ENCODE measurements at places on chromosomes 2 and 18.

DNA sequence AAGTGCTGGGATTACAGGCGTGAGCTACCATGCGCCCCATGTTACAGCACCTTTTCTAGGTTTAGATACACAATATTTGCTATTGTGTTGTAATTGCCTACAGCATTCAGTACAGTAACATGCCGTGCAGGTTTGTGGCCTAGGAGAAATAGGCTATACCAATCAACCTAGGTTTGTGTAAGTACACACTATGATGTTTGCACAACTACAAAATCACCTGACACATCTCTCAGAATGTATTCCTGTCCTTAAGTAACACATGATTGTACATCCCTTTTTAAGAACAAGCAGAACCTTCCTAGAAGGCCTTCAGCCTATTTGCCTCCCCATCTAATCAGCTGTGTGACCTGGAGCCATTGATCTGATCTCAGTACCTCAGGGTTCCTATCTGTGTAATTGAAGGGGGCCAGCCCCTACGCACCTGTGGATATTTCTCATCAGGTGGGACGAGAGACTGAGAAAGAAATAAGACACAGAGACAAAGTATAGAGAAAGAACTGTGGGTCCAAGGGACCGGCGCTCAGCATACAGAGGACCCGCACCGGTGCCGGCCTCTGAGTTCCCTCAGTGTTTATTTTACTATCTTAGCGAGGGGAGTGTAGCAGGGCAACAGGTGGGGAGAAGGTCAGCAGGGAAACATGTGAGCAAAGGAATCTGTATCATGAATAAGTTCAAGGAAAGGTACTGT, 18.7 kb upstream of the TMBIM1 start:
- no peak for DNase-seq

- DNase-seq, result no peak
Measured at GRCh38 chr2:26716769-26717168, 24.2 kb downstream of the KCNK3 start.

DNA sequence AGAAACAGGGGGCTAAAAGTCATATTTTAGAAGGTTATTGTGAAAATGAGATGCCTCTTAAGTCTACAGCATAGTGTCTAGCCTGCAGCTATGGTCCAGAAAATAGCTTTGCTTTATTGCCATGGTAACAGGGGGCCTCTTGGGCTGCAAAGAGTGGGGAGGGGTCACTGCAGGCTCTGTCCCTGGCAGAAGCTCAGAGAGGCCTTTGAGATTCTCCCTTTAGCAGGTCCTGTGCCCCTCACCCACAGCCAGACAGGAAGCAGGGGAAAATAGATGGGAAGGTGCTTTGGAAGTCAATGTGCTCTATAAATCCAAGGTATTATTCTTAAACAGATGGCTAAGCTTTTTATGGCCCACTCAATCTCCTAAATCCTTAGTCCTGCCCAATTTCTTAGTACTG, 1021.3 kb upstream of the GYPC start:
- no peak for DNase-seq

DNA sequence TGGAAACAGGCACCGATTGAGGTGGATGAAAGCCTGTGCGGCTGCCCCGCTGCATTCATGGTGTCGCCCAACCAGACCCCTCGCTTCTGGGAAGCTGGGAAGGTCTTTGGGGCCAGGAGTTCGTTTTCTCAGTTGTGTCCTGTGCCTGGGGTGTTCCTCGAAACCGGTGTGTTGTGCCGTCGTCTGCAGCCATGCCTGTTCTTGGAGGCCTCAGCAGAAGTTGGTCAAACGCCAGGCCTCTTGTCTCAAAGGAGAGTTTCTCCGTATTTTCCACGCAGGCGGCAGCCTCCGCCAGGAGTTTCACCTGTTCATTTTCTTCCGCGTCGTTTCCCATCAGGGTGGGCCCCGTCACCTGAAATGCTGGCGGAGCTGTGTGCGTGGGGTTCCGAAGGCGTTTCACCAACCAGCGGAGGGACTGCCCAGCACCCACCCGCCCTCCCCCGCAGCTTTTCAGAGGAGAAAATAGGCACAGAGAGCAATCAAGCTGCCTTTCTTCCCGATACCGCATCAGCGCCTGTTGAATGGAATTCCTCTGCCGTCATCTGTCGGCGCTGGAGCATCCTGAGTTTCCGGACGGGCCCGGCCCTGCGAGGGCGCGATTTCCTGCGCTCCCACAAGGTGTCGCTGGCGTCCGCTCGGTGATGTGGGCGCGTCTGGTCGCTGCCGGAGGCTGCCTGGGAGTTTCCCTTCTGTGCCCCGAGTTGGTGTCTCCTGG, 17.0 kb upstream of the NFATC1 start:
- DNase-seq, result no peak

- peak; percentile 22 for DNase-seq
Measured at GRCh38 chr2:102975996-102976975, 214.5 kb downstream of the TMEM182 start.

DNA sequence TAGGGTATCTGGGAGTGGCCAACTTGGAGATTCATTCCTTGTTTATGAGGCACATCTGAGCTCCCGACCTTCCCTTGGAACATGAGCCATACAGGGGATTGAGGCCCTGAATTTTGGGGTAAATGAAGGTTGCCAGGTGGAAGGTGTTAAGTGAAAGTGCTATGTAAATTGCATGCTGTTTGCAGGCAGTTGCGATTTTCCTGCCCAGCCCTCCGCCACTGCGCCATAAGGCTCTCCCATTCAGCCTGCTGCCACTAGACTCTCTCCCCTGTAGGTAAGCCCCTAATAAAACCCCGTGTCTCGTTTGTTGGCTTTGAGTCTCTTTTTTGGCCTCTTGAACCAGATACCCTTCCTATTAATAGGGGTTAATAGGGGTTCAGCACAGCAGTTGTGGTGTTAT, 33.8 kb downstream of the PCARE start:
- DNase-seq, result no peak

DNA sequence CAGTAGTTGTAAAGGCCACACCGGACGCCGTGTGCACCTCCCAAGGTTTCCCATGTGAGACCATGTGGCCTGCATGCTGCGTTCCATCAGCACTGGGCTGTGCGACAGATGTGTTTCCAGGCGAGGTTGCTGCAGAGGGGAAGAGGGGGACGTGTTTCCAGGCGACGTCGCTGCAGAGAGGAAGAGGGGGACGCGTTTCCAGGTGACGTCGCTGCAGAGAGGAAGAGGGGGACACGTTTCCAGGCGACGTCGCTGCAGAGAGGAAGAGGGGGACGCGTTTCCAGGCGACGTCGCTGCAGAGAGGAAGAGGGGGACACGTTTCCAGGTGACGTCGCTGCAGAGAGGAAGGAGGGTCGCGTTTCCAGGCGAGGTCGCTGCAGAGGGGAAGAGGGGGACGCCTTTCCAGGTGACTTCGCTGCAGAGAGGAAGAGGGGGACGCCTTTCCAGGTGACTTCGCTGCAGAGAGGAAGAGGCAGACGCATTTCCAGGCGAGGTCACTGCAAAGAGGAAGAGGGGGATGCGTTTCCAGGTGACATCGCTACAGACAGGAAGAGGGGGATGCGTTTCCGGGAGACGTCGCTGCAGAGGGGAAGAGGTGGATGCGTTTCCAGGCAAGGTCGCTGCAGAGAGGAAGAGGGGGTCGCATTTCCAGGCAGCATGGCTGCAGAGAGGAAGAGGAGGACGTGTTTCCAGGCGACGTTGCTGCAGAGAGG, 24.5 kb downstream of the NFATC1 start:
- no peak for DNase-seq

DNA sequence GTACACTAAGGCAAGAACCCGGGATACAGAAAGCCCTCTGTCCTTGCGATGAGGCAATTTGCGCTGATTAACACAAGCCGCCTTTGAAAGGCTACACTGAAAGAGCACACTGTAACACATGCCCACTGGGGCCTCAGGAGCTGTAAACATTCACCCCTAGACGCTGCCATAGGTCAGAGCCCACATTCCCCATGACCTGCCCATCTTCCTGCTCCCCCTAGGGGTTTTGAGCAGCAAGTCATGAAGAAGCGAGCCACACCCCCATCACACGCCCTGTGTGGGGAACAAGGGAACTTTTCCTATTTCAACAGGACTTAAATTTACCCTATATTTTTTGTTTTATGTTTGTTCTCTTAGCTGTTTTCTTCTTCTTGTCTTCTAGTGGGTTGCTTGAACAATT, 47.8 kb upstream of the SLC4A10 start:
- DNase-seq, result no peak

DNA sequence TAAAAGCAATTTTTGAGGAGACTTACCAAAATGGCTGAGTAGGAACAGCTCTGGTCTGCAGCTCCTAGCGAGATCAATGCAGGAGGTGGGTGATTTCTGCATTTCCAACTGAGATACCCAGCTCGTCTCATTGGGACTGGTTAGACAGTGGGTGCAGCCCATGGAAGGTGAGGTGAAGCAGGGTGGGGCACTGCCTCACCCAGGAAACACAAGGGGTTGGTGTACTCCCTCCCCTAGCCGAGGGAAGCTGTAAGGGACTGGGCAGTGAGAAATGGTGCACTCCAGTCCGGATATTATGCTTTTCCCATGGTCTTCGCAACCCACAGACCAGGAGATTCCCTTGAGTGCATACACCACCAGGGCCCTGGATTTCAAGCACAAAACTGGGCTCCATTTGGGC, 419.0 kb downstream of the NUP35 start:
- no peak for DNase-seq

DNA sequence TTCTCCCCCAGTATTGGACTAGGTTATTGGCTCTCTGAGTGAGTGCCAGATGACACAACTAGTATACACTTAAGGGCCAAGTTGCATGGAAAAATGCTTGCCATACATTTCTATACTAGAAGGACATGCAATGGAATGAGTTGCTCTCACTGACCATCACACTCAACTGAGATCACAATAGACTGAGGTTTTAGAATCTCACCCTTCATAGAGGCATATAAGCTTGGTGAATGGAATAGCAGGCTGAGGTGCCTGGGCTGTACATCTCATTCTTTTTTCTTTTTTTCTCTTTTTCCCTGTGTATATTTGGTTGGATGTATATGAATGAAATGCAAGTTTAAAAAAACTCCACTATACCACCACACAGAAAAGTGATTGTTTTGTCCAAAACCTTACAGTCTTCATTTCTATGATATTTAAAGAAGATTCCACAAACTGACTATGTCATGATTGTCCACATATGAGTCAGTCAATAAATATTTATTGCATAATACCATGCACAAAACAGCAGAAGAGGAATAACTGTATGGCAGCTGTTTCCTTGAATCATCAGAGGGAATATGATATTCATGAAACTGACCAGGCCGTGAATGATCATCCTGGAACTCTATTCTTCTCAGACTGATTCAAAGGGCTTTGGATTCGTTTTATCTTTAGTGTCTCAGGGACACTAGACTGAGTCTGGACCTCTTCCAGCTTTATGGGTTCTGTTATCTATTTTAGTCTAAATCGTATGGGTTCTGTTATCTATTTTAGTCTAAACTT, 122.6 kb upstream of the STK17B start:
- no peak for DNase-seq

- no peak for DNase-seq
Measured at GRCh38 chr2:70871398-70872211, 36.0 kb upstream of the CD207 start.

DNA sequence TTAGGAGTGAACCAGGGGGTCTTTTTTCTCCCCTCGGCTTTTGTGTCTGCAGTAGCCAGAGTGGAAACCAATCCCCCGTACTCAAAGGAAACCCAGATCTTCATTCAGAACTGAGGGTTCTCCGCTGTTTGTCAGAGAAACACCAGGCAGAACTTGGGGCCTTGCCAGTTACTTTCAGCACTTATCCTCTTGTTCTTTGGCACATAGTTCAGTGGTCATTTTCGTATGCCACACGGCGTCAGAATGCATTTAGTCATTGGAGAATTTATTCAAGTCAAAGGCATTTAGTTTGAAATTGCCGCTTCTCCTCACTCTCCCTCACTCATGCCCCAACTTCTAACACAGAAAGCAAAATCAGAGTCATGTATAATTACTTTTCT, 102.9 kb downstream of the CABLES1 start:
- peak; percentile 78 for DNase-seq

- no peak for DNase-seq
Measured at GRCh38 chr2:222698276-222698675, 26.8 kb downstream of the MOGAT1 start.

DNA sequence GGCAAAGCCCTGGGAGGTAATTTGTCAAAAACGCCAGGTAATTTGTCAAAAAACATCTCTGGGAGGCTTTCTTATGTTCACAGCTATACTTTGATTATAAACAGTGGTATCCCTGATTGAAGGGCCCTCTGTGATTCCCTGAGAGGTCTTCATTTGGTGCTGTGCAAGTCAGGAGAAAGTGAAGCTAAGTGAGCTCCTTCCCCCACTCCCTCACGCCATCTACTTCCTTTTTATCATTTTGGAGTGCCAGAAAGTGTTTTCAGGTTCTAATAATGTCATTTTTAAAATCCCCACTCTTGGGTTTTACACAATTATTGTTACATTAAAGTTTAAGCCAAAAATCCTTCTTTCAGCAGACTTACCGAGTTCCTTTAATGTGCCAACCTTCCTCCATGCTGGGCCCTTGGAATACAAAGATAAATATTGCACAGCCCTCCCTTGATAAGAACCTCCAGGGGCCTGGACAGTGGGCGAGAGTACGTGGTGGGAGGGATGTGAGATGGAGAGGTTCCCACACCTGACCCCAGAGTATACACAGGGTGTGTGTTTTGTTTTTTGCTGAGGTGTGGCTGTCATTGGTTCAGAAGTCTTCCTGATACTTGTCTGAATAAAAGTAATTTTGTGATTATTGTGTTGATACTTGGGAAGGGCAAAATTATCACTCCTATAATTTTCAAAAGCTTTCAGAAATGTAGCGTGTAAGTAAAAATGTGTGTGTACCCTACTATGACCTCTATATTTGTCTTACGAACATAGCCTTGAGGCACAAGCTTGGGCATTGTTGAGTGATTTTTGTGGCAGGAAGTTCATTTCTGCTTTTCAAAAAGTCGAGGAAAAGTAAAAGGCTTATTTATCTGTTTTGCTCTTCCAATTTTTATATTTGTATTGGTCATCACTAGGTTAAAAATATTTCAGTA, 8.2 kb downstream of the MAPRE2 start:
- no peak for DNase-seq

DNA sequence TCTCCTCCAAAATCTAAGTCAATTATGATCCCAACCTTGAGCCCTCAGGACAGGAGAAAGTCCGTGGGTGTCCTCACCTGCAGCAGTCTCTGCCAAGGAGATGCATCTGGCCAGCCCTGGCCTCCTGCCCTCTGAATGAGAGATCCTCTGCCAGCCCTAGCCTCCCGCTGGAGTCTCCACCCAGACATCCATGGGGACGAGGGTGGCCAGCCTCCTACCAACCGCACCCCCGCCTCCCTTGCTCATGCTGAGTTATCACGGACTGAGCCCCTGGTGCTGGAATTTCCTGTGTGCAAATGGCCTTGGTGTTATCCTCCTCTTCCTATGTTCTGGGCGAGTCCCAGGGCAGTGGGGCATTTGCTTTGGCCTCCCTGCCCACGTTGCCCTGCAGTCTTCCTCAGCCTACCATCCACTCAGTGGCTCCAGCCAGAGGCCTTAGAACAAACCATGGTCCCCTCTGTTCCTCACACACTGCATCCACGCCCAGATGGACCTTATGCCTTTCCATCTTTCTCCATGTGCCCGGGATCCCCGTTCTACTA, 116.4 kb downstream of the ACKR3 start:
- no peak for DNase-seq

- no peak for DNase-seq
Measured at GRCh38 chr18:66731890-66732289, 128.0 kb upstream of the CDH19 start.
